Pancreas (tissue), 10 donors: ENCODE measurements at places on chromosomes 12 and 14. TPM values are rescaled to one million over a fixed set of nuclear protein-coding genes. Genes with fewer than 3 reads are reported as not detected.

EMP1 gene
- total RNA-seq, result 43.4 TPM

- H3K4me1 ChIP-seq, result no peaks in the 10 kb centered on the region
- H3K27ac ChIP-seq, result no peak overlapping the region
- no peak overlapping the region for H3K4me3 ChIP-seq
- H3K36me3 ChIP-seq, result no peaks in the 10 kb centered on the region
- no peaks in the 10 kb centered on the region for H3K27me3 ChIP-seq
These were observed 52.8 kb downstream of the ITPK1 start for GRCh38 chr14:93062890-93063289.

GRCh38 chr12:49545815-49546214, 7.0 kb downstream of the KCNH3 start:
- H3K4me1 ChIP-seq, result peaks cover 2% of the 10 kb centered on the region
- no peak overlapping the region for H3K27ac ChIP-seq
- no peaks in the 10 kb centered on the region for H3K36me3 ChIP-seq
- no peak overlapping the region for H3K4me3 ChIP-seq

TDG gene
- total RNA-seq, result 10.1 TPM

DNA sequence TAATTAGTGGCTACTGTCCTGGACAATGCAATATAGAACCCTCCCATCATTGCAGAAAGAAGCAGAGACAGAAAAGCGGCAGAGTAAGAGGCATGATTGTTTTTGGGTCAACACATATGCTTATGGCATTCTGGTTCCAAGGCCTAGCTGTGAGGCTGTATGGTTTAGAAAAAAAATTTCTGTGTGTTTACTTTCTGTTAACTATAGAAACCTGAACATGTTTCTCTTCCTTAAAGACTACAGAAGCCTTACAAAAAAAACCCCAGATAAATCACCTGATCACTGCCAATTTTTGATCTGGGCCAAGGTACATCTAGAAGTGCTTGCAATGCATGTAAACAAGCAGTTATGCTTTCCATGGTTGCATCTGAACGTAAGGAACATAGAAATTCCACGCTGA, 100.0 kb upstream of the HECTD1 start:
- H3K4me1 ChIP-seq, result no peaks in the 10 kb centered on the region
- H3K36me3 ChIP-seq, result no peaks in the 10 kb centered on the region
- H3K4me3 ChIP-seq, result no peak overlapping the region
- no peak overlapping the region for H3K27ac ChIP-seq
- H3K27me3 ChIP-seq, result no peaks in the 10 kb centered on the region

GRCh38 chr12:11171969-11172675, 1.1 kb downstream of the SMIM10L1 start:
- H3K4me3 ChIP-seq, result peak overlapping the region; percentile 70
- peak overlapping the region; percentile 95 for H3K27ac ChIP-seq
- no peaks in the 10 kb centered on the region for H3K27me3 ChIP-seq
- peaks cover 30% of the 10 kb centered on the region for H3K4me1 ChIP-seq
- H3K36me3 ChIP-seq, result no peaks in the 10 kb centered on the region

DNA sequence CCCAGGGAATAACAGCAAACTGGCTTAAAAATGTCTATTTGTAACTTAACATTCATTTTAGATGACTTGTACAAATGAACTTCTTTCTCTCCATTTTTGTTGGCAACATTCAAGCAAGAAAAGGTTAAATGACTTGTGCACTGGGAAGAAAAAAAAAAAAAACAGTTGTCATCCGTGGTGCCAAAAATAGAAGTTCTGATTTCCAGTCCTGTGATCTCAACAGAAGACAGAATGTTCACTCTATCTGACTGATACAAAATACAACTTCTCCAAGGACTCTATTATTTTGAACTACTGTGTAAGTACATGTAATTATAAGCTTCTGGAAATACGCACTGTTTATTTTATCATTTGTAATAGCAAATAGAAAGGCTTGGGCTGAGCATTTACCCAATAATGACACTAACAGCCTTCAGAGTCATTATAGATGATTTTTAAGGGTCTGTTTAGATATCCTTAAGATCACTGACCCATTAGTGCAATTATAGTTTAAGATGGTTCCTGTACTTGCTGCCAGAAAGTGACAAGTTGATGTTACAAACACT, 59.9 kb downstream of the LIN7A start:
- no peak overlapping the region for H3K27ac ChIP-seq
- H3K36me3 ChIP-seq, result no peaks in the 10 kb centered on the region
- DNase-seq, result no peak
- no peak overlapping the region for H3K4me3 ChIP-seq
- H3K27me3 ChIP-seq, result no peaks in the 10 kb centered on the region

- H3K36me3 ChIP-seq, result no peaks in the 10 kb centered on the region
- no peaks in the 10 kb centered on the region for H3K27me3 ChIP-seq
- H3K27ac ChIP-seq, result no peak overlapping the region
- no peak for DNase-seq
- H3K4me3 ChIP-seq, result no peak overlapping the region
These were observed 2.3 kb downstream of the TTC9 start for GRCh38 chr14:70643967-70644366.

TAS2R20 gene
- total RNA-seq, result 0.98 TPM

DNA sequence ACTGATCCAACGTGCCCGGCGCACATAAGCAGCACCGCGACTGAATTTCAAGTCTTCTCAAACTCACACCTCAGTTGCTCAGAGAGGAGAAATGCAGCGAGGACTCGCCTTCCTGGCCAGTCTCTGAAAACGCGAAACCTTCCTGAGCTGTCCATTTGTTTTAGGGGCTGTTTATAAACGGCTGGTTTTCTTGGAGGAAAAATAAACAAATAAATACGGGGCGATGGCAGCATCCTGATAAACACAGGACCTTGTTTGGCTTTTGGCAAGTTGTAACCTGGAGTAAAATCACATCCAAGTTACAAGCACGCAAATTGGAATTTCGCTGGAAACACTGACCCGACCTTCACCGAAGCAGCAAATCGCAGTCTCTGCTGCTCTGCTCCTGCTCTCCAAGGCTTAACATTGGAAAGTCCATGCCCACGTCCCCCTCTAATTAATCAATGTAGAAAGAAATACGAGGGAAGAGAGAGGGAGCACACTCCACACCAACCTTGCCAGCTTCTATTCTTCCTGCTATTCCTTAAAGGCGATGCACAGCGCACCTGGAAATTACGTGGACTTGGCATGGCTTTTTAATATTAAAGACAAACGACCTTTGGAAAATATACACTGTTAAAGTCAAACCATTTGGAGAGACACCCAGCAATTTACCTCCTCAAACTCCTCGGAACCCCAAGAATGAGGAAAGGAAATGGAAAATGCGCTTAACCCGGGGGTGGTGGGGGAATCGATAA, 248.8 kb downstream of the APAF1 start:
- no peaks in the 10 kb centered on the region for H3K27me3 ChIP-seq
- no peak for DNase-seq
- no peak overlapping the region for H3K27ac ChIP-seq

DNA sequence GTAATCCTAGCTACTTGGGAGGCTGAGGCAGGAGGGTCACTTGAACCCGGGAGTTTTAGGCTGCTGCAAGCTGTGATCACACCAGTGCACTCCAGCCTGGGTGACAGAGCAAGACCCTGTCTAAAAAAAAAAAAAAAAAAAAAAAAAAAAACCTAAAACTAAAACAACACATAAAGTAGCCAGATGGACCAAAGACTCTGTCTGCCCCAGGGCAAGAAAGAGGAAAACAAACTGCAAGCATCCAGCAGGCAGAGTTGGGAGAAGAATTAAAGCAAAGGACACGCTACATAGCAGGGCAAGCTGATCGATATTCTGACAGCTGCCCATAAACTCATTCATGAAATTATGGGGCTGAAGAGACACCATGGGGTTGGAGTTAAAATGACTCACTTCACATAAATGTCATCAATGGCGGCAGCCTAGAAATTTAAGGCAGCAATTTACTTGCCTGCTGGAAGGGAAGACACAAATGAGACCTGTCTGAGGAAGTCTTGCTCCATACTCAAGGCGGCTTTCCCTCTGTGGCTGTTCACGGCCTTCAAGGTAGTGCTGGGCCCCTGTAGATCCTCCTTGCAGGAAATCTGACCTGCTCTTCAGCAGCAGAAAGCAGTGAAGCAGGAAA, 259.1 kb upstream of the FKBP4 start:
- H3K36me3 ChIP-seq, result no peaks in the 10 kb centered on the region
- no peak for DNase-seq
- no peak overlapping the region for H3K27ac ChIP-seq
- H3K4me3 ChIP-seq, result no peak overlapping the region
- no peaks in the 10 kb centered on the region for H3K4me1 ChIP-seq

DNA sequence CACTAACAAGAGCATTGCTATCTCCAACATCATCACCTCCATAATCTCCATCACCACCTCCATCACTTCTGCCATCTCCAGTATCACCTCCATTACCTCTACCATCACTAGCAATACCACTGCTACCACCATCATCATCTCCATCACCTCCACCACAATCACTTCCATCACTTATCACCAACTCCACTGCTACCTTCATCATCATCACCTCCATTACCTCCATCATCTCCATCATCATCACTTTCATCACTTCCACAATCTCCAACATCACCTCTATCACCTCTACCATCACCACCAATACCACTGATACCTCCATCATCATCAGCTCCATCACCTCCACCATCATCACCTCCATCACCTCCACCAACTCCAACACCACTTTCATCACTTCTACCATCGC, 102.4 kb upstream of the TMEM132C start:
- H3K27ac ChIP-seq, result no peak overlapping the region
- H3K4me1 ChIP-seq, result no peaks in the 10 kb centered on the region
- H3K27me3 ChIP-seq, result no peaks in the 10 kb centered on the region
- no peak for DNase-seq
- no peaks in the 10 kb centered on the region for H3K36me3 ChIP-seq

DNA sequence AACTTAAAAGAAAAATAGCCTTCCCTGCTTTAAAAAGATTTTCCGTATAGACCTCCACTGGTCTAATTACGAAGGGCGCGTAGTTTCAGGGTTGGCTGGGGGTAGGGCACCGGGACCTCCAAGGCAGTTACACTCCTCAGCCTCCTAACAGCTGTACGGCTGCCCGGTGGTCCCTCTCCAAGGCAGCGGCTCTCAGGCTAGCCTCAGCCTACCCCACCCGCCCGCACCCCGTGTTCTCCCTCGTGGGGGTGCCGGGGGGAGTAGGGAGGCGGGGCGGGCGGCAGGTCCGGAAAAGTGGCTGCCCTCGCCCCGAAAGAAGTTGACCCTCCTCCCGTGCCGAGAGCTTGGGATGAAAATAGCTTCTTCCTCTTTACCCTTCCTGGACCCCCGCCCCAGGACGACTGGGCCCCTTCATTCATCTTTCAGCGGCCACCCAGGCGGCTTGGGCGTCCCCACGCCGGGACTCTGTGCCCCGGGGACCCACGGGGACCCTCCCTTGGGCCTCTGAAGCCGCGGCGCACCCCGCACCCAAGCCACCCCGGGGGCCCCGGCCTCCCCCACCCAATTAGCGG, 991 bp upstream of the RCOR1 start:
- H3K27ac ChIP-seq, result peak overlapping the region; percentile 93
- no peaks in the 10 kb centered on the region for H3K27me3 ChIP-seq
- no peaks in the 10 kb centered on the region for H3K36me3 ChIP-seq
- peaks cover 18% of the 10 kb centered on the region for H3K4me1 ChIP-seq
- DNase-seq, result peak; percentile 32

PCNX4 gene
- 13.7 TPM for total RNA-seq

BTG1 gene
- 121 TPM for total RNA-seq

- H3K27ac ChIP-seq, result no peak overlapping the region
- no peak for DNase-seq
- peaks cover 12% of the 10 kb centered on the region for H3K4me1 ChIP-seq
These were observed 129.6 kb downstream of the NDUFA12 start for GRCh38 chr12:94873734-94874517.

- H3K27ac ChIP-seq, result no peak overlapping the region
- no peaks in the 10 kb centered on the region for H3K27me3 ChIP-seq
- H3K4me3 ChIP-seq, result no peak overlapping the region
- DNase-seq, result no peak
- H3K4me1 ChIP-seq, result no peaks in the 10 kb centered on the region
These were observed 40.9 kb downstream of the PTGER2 start for GRCh38 chr14:52355016-52355431.

DNA sequence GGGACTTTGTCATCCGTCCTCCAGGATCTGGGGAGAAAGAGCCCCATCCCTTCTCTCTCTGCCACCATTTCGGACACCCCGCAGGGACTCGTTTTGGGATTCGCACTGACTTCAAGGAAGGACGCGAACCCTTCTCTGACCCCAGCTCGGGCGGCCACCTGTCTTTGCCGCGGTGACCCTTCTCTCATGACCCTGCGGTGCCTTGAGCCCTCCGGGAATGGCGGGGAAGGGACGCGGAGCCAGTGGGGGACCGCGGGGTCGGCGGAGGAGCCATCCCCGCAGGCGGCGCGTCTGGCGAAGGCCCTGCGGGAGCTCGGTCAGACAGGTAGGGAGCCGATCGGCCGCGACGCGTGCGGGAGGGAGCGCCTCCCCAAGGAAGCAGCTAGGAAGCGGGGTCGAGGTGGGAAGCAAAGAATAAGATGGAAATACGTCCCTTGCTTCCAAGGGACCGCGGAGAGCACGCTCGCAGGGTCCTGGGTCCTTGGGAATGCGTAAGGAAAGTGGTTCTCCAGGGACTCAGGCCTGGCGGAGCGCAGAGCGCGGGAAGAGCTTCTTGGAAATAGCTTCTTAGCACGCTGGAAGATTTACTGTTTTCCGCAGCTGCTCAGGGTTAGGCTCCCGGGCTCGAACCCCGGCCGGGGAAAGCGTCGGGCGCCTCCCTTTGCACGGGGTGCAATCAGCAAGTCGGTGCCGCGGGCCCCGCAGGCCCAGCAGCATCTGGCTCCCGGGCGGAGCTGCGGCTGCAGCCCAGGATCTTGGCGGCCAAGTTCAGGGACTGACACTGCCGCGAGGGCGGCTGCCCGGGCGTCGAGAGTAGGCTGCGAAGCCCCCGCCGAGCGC, 457 bp downstream of the SOCS2 start:
- no peak for DNase-seq
- H3K36me3 ChIP-seq, result no peaks in the 10 kb centered on the region
- H3K4me1 ChIP-seq, result no peaks in the 10 kb centered on the region
- peak overlapping the region; percentile 66 for H3K4me3 ChIP-seq
- H3K27ac ChIP-seq, result peak overlapping the region; percentile 84
- no peaks in the 10 kb centered on the region for H3K27me3 ChIP-seq

RBP5 gene
- 2.0 TPM for total RNA-seq

DNA sequence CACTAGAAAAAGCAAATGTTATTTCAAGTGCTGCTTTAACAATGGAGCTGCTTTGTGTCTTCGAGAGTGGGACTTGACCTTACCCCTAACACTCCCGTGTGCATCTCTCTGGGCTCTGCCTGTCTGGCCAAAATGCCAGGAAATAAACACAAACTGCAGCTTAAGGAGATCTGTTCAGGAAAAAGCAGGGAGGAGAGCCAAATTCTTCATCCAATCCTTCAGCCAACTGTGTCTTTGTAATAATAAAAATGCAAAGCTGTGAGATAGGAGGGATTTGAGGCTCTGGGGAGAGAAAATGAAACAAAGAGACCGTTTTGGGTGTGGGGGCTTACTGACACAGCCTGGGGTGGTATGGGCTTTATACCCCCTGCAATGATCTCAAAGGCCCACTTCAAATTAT, 85.8 kb upstream of the WSCD2 start:
- H3K27ac ChIP-seq, result no peak overlapping the region
- no peak for DNase-seq
- H3K4me1 ChIP-seq, result no peaks in the 10 kb centered on the region
- H3K27me3 ChIP-seq, result no peaks in the 10 kb centered on the region
- H3K36me3 ChIP-seq, result no peaks in the 10 kb centered on the region

GRIP1 gene
- total RNA-seq, result 5.6 TPM

ST8SIA1 gene
- total RNA-seq, result not detected

GRCh38 chr12:93059925-93060665, 131.0 kb upstream of the EEA1 start:
- no peak overlapping the region for H3K4me3 ChIP-seq
- no peaks in the 10 kb centered on the region for H3K4me1 ChIP-seq
- DNase-seq, result no peak
- H3K27me3 ChIP-seq, result no peaks in the 10 kb centered on the region

GRCh38 chr14:104157016-104157928, 18.9 kb downstream of the KIF26A start:
- no peaks in the 10 kb centered on the region for H3K36me3 ChIP-seq
- no peaks in the 10 kb centered on the region for H3K4me1 ChIP-seq
- no peak overlapping the region for H3K27ac ChIP-seq
- no peaks in the 10 kb centered on the region for H3K27me3 ChIP-seq
